Fibroblast of villous mesenchyme (primary cell): ENCODE measurements at places on chromosomes 3 and 15.

DNA sequence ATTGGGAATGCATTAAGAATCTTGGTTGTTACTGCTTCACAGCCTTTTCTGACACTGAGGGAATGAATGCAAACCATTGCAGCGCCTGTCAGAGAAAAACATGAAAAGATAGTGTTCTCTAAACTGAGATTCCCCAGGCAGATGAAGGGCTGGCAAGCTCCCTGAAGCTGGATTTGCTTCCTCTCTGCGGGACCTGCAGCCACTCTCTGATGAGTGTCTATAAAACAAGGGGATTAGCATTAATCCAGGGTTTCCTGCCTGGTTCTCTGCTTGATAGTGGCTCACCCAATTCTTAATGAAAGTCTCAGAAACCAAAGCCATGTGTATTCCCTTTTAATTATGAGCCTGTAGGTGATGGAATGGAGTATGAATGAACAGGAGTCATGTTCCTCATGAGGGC is 344.3 kb upstream of the UMPS start:
- DNase-seq, result peak; percentile 52

DNA sequence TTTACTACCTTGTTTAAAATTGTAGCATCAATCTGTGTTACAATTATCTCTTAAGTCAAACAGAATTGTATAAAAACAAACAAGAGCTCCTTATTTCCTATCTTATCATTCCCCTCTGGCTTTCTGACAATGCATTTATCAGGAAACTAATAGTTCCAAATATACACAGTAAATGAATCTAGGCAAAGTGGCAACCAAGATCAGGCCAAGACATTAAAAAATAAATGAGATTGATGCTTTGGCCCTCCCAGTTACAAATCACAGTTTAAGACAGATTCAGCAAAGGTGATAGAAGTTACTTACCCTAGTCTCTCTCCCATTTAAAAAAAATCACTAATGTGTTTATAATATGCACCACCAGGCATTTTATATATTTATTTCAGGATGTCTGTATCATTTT is 236.7 kb downstream of the EPHA3 start:
- no peak for DNase-seq

DNA sequence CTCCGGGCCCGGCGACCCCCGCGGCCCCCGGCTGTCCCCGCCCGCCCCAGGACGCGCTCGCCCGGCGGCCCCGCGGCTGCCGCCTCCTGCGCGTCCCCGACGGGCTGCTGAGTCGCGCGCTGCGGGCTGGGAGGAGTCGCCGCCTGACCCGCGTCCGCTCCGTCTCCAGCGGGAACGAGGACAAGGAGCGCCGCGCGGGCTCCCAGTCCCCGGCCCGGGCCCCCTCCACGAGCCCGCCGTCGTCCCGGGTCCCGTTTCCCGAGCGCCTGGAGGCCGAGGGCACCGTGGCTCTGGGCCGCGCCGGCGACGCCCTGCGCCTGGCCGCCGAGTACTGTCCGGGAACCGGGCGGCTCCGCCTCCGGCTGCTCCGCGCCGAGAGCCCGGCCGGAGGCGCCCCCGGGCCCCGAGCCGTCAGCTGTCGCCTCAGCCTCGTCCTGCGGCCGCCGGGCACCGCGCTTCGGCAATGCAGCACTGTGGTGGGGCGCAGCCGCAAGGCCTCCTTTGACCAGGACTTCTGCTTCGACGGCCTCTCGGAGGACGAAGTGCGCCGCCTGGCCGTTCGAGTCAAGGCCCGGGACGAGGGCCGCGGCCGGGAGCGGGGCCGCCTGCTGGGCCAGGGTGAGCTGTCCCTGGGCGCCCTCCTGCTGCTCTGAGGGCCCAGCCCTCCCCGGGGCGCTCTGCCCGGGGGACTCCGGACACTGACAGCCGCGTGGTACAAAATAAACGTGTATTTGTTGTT is 1.5 kb downstream of the C2CD4A start:
- peak; percentile 33 for DNase-seq

GRCh38 chr3:9178697-9179096 is 70.7 kb downstream of the SRGAP3 start:
- DNase-seq, result no peak

GRCh38 chr3:147049821-147050220 is 356.5 kb downstream of the ZIC4 start:
- no peak for DNase-seq

GRCh38 chr3:184658223-184658928 is 53.5 kb downstream of the MAGEF1 start:
- DNase-seq, result no peak
